Activated CD4-positive, alpha-beta T cell treated with anti-CD3 and anti-CD28 coated beads, Interleukin-2, amount 50 U/mL, for 48 hours (primary cell): ENCODE measurements at places on chromosomes 7 and 10.

DNA sequence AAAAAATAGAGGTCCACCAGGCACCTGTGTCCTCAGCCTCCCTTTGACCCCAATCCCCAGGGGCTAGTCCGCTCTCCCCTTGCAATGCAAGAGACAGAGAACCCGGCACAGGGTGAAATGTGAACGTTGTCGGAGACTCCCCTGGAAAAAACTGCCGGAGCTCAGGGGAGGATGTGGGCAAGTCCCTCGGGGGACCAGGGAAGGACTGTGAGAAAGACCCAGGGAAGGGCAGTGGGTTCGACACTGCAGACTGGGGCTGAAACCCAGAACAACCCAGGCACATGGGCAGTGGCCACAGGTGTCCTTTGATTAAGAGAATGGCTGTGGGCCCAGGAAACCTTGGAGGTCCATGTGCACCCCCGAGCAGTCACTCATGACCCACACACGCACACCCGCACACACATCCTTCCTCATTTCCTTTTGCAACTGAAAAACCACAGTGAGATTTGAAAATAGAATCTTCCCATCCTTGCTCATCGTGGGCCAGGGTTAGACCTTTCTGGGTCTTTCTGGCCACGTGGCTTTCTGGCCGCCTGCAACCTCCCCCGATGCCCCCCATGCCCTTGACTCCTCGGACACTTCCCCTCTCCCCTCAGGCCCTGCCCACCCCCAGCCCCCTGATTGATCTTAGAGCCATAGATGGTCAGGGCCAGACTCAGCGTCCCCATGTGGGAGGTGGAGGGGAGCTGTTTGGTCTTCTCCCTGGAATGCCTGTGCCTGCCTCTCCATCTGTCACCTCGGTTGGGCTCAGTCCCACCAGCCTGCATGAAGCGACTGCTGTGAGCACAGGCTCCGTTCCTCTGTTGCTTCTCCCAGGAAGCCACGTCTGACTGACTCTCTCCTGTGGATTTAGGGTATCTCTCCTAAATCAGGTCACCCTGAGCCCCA, 7.9 kb downstream of the LAT2 start:
- DNase-seq: no peak

DNA sequence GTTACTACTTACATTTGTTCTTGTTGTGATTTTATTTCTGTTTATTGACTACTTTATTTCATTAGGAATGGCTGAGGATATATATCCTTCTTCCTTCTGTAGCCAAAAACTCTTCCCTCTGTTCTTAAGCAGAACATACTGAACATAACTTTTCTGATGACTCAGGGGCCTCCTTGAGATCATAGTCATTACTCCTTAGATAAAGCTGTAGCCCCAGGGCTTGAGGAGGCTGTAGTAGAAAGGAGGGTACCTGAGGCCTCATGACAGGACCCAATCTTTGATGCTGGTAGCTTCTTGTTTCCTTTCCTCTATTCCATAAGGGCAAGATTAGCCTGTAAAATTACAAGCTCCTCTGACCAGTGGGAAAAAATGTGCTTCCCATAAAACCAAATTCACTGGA, 41.2 kb upstream of the FGFR2 start:
- DNase-seq: no peak

DNA sequence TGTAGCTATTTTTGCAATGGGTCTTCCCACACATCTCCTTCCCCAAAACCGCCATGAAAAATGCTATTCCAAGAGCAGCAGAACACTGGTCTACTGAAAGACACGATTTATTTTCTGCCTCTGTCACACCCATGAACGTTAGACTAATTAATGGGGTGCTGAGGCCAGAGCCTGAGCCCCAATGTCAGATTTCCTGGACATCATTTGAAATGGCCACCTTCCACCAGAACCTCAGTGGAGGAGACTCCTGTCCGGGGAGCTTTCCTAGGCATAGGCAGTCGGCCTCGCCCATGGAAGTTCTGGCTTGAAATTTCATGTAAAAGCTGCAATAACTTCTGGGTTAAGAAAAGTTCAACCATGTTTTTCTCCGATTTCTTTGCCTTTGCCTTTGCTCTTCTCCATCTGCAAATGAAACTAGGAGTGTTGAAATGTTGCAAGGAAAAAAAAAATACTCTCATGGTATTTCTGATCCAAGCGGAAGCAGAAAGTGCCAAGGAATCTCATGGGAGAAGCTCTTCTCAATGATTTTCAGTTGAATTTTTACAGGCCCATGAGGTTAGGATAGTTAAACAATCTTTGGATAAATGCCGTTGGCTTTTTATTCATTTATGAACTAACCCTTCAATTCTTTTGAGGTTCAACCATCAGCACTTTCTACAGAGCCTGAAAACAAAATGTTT, 570.8 kb upstream of the MGMT start:
- DNase-seq: no peak

DNA sequence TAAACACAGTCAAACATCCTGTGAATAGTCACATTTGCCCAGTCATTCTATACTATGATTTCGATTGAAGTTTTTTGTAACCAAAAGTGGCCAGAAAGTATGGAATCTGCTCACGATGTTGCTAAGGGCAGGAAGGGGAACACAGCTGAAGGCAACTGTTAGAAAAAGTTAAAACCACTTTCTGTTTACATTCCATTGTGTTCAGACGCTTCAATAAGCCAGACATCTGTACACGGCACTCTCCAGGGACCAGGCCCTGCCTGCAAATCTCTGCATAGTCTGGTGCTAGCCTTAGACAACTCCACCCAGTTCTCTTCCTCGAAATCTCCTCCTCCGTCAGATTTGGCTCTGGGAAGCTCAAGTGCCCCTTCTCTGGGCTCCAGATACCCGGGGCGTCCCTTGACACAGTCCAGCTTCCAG, 17.1 kb upstream of the TMEM120A start:
- no peak for DNase-seq

- DNase-seq: no peak
Measured at GRCh38 chr10:2145491-2145890, 408.2 kb upstream of the ADARB2 start.

- no peak for DNase-seq
Measured at GRCh38 chr7:131765575-131765974, 209.1 kb upstream of the PODXL start.
